ENCODE measurements at places on chromosomes 2 and 18.
A peak's percentile ranks its signal among the peaks of the same experiment; 100 is the strongest.

- DNase-seq: no peak
- peaks cover 2% of the 10 kb centered on the region for H3K36me3 ChIP-seq
- no peak overlapping the region for H3K27ac ChIP-seq
- H3K27me3 ChIP-seq: no peaks in the 10 kb centered on the region
- H3K4me3 ChIP-seq: no peak overlapping the region
These were observed 44.8 kb downstream of the NAB1 start for GRCh38 chr2:190693533-190694232.

- DNase-seq: peak; percentile 91
- H3K36me3 ChIP-seq: no peaks in the 10 kb centered on the region
- no peaks in the 10 kb centered on the region for H3K27me3 ChIP-seq
- peak overlapping the region; percentile 12 for H3K27ac ChIP-seq
- no peak overlapping the region for H3K4me3 ChIP-seq
These were observed 50.8 kb upstream of the UGP2 start for GRCh38 chr2:63790906-63791305.

DNA sequence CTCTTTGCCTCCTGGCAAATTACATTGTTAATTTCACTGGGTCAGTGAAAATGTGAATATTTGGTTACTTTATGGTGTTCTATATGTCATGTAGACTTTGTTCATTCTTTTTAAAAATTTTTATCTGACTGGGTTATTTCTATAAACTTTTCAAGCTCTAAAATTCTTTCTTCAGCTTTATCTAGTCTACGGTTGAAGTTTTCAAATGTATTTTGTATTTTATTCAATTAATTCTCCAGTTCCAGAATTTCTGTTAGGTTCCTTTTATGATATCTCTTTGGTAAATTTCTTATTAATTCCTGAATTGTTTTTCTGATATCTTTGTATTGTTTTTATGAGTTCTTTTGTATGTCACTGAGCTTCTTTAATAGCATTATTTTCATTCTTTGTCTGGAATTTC lies 228.1 kb downstream of the LPIN1 start:
- DNase-seq: no peak
- no peaks in the 10 kb centered on the region for H3K36me3 ChIP-seq
- peaks cover 1% of the 10 kb centered on the region for H3K27me3 ChIP-seq

DNA sequence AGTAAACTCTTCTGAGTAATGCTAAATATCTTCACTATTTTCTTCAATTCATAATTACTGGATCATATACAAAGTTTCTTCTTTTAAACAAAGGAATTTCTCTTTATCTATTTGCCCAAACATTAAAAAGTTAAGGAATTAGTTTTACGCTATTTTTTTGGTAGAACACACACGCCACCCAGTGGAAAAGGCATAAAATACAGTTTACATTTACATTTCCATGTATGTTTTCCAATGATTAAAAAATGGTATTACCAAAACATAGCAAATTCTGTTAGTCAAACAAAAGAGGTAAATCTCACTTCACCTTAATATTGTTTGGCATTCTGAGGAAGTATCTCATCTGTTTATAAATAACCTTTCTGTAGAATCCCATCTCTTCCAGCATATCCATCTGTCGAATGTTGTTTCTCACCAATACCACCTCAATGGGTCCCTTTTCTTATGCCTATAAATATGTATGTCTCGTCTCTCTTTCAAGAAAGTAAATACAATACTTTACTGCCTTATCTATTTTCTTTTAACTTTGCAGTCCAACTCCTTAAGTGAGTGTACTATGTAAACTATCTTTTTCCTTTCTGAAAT lies 7.2 kb downstream of the BOLL start:
- H3K27me3 ChIP-seq: no peaks in the 10 kb centered on the region
- H3K4me1 ChIP-seq: no peaks in the 10 kb centered on the region
- peak; percentile 51 for DNase-seq
- H3K4me3 ChIP-seq: no peak overlapping the region
- H3K36me3 ChIP-seq: no peaks in the 10 kb centered on the region
- H3K27ac ChIP-seq: no peak overlapping the region

DNA sequence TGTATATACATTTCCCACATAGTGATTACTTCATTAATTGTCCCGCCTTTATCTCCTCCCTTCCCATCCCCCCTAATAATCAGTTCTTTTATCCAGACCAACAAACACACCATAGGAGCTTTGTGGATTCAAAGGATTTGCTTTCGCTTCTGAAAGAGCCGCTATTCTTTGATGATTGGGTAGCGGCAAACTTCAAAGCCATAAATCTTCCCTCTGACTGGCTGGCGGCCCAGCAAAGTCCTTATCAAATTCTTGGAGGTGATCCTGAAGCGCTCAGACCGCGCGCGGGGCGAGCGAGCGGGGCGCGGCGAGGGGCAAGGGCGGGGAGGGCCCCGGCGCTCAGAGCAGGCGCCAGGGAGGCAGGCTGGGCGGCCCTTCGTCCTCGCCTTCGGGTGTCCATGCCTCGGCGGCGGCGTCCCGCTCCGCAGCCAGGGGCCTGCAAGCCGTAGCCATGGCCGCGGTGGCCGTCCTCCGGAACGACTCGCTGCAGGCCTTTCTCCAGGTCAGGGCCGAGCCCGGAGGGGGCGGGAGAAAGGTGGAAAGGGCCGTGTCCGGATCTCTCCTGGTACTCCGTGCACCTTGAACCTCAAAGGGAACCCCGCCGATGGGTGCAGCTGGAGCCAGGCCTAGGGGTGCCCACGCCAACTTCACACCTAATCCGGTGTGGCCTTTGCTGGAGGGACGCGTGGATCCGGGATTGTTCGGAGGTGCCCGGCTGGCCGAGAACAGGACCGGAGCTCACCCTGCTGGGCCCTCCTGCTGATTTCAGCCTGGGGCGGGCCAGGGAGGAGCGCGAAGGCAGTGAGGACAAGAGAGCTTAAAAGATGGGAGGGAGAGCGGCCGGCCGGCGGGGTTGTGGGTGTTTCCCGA lies at the start of gene SP5:
SP5 (plus strand) TSS at position 276 of the 870 bp plus-strand sequence; CDS start at position 452, 176 bp downstream.
- peak within 1 kb of the TSS; percentile 46 for H3K4me3 ChIP-seq
- peaks cover 79% of the 10 kb centered on the region for H3K27me3 ChIP-seq
- no peaks in the 10 kb centered on the region for H3K4me1 ChIP-seq

DNA sequence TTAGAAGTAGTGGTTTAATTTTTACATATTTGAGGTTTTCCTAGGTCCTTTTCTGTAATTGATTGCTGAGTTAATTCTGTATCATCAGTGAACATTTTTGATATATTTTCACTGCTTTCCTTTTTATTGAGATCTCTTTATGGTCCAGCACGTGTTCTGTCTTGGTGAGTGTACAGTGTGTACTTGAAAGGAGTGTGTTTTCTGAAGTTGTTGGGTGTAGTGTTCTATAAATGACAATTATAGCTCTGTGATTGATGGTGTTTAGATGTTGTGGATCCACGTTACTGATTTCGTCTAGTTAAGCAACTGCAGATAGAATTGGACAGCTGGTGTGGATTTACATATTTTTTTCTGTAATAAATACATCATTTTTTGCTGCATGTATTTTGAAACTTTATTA lies 32.7 kb downstream of the AGFG1 start:
- no peak overlapping the region for H3K27ac ChIP-seq
- no peak overlapping the region for H3K4me3 ChIP-seq
- H3K36me3 ChIP-seq: peaks cover 3% of the 10 kb centered on the region
- no peaks in the 10 kb centered on the region for H3K27me3 ChIP-seq
- DNase-seq: no peak

- DNase-seq: no peak
- no peaks in the 10 kb centered on the region for H3K27me3 ChIP-seq
- H3K27ac ChIP-seq: no peak overlapping the region
- H3K4me3 ChIP-seq: no peak overlapping the region
- no peaks in the 10 kb centered on the region for H3K36me3 ChIP-seq
- H3K4me1 ChIP-seq: no peaks in the 10 kb centered on the region
These were observed 16.6 kb downstream of the PAIP2B start for GRCh38 chr2:71210292-71210691.

- no peak for DNase-seq
- peaks cover 14% of the 10 kb centered on the region for H3K4me1 ChIP-seq
- no peaks in the 10 kb centered on the region for H3K36me3 ChIP-seq
- H3K27ac ChIP-seq: no peak overlapping the region
These were observed 61.4 kb upstream of the KIF5C start for GRCh38 chr2:148813603-148814065.

Measured in IMR-90 (cell line).